ENCODE measurements at places on chromosomes 16 and 17.
A peak's percentile ranks its signal among the peaks of the same experiment; 100 is the strongest.

GRCh38 chr17:81374890-81375289 lies 20.4 kb upstream of the BAHCC1 start:
- DNase-seq: no peak

DNA sequence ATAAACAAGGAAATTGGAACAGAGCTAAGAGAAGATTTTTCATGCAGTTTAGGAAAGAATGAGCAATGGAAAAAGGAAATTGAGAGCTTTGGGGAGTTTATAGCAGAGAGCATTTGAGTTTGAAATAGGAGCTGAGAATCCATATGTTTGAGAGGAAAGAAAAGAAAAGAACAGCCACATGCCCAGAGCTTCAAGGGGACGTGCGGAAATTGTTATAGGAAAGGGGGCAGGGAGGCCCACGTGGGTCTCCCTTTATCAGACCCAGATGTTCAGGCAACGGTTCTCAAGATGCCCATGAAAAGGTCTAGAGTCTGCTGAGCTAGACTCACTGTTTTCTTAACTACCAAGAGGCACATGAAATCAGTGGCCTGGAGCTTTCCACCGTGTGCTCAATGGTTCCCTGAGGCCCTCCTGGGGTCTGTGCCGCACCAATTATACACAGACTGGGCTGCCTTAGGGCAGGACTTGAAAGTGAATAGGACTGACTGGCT lies 31.2 kb downstream of the CHD9 start:
- no peak for DNase-seq

- no peak for DNase-seq
These were observed 1.6 kb downstream of the RSAD1 start for GRCh38 chr17:50480142-50480764.

GRCh38 chr17:27494192-27495091 lies 38.2 kb downstream of the KSR1 start:
- DNase-seq: no peak

GRCh38 chr16:86634292-86634691 lies 55.9 kb downstream of the FOXL1 start:
- no peak for DNase-seq

GRCh38 chr16:22302776-22303363 lies 5.7 kb downstream of the POLR3E start:
- no peak for DNase-seq

GRCh38 chr17:66834426-66834918 lies 445 bp upstream of the CACNG5 start:
- no peak for DNase-seq

DNA sequence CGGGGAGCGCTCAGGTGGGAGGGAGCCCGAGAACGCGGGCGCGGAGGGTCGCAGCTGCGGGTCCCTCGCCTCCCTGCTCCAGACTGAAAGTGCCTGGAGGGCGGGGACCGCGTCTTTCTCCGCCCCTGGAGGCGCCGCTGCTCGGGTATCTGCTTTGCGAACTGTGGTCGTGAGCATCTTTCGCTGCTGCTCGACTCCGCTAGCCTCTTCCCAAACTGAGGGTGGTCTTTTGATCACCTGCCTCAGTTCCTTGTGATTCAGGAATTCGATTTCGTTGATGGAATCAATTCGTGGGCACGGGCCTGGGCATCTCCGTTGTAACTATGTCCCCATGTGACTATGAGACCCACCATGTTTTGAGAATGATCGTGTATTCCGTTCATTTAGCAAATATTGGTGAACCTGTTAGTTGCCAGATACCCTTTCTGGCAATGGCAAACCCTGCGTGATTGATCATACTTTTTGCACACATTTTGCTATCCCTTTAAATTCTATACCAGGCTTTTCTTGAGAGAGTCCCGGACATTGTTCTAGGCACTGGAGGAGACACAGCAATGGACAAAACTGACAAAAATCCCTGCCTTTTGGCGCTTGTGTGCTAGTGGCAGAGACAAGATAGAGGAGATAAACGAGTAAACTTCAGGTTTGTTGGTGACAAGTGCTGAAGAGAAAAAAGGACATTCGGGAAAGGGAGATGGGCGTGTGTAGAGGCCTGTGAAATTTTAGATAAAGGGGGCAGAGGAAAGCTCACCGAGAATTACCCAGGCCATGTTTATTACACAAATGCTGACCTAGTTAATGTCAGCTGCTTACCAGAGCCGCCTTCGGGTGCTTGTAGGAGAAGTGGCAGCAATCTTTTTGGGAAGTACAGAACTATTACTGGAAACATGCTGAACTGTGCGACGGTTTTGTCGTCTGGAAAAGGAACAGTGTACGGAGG lies 948 bp downstream of the UTP18 start:
- DNase-seq: no peak

DNA sequence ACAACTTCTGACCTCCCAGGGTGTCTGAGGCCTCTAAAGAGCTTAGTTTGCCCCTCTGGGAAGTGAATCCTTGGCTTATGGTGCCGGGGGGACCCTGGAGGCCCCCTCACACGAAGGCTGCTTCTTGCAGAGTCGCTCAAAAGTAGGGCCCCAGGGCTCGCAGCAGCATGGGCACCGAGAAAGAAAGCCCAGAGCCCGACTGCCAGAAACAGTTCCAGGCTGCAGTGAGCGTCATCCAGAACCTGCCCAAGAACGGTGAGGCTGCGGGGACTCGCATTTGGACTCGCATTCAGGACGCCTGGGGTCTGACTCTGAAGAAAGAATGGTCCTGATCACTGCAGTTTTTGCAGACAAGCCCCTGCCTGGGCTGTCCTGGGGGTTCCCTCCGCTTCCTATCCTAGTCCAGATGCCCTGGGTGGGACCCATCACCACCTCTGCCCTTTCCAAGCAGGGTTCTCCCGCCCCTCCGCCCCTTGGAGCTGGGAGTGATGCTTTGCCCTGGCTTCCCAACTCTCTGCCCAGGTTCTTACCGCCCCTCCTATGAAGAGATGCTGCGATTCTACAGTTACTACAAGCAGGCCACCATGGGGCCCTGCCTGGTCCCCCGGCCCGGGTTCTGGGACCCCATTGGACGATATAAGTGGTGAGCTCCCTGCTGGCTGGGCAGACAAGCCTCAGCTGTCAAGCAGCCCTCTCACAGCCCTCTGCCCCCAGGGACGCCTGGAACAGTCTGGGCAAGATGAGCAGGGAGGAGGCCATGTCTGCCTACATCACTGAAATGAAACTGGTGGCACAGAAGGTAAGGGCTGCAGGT lies 698 bp downstream of the ACBD4 start:
- DNase-seq: no peak

DNA sequence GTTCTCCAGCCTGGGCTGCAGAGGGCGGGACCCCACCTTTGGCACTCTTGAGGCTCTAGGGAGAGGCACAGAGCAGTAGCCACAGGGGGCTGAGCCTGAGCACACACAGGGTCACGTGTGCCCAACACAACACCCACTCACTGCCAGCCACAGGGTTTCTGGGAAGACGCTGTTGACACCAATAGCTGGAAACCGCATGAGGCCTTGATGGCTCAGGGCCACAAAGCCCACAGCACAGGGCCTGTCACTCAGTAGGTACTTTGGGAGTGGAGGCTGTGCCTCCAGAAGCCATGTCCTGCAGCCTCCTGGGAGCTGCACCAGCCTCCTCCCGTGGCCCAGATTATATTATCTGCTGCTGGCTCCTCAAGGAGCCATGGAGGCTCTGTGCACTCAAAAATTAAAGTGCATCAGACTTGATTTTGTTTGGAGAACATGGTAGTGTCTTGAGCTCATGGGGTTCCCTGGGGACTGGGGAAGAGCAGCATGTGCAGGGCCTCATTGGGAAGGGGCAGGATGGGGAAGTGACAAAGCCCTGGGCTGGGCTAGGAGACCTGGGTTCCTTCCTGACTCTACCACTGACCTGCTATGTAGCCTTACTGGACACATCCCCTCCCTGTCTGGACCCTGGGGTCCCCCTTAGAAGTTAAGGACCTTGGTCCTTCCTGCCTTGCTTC lies 12.5 kb upstream of the SREBF1 start:
- peak; percentile 81 for DNase-seq

- no peak for DNase-seq
These were observed 53.3 kb downstream of the GNAO1 start for GRCh38 chr16:56244612-56245011.

DNA sequence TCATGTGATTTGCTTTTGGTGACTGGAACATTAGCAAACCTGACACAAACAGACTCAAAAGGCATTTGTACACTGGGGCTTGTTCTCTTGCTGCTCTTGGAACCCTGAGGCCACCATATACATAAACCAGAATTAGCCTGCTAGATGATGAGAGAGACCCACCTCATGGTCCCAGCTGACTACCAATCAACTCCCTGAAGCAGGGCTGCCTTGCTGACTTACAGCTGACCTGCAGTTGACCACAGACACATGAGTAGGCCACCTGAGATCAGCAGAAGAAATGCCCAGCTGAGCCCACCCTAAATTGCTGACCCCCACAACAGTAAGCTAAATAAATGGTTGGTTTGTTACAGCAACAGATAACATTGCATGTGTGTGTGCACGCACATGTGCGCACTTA lies 28.7 kb downstream of the BRIP1 start:
- DNase-seq: no peak

- DNase-seq: no peak
These were observed 4.0 kb downstream of the RNASEK start for GRCh38 chr17:7016418-7016817.

- peak; percentile 54 for DNase-seq
These were observed 41.8 kb downstream of the MYO18A start for GRCh38 chr17:29138184-29138955.

DNA sequence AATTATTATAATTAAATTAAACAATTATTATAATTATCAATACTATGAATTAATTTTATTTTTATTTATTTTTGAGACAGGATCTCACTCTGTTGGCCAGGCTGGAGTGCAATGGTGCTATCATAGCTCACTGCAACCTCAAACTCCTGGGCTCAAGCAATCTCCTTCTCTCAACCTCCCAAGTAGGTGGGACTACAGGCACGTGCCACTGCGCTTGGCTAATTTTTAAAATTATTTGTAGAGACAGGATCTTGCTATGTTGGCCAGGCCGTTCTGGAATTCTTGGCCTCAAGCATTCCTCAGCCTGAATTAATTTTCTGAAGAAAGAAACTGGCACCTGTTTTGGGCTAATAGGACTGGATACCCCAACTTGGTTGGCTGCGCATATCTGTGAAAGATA lies 10.3 kb downstream of the GNA13 start:
- no peak for DNase-seq

DNA sequence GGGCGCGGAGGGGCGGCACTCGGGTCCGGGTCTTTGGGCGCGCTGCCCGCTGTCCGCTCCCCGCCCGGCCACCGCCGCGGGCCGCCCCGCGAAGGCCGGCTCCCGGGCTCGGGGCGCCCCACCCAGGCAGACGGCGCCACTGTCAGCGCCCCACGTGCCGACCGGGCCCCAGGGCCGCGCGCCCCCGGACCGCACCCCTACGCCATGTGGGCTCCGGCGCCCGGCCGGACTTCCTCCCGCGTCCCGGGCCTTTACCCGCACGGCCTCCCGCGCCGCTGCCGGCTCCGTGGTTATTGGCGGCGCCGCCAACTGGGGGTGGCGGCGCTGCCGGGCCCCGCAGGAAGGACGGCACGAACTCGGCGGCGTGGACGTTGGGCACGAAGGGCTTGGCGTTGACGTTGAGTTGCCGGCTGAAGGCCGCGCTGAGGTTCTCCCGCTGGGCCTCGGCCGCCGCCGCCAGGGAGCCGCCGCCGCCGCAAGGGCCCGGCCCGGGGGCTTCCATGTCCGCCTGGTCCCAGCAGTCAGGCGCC lies 577 bp downstream of the GSPT1 start:
- peak; percentile 44 for DNase-seq

- DNase-seq: no peak
These were observed 922 bp upstream of the MRPL58 start for GRCh38 chr17:75011401-75012095.

- DNase-seq: no peak
These were observed 31.9 kb downstream of the CMC2 start for GRCh38 chr16:80974649-80975376.

- no peak for DNase-seq
These were observed 80.7 kb downstream of the HS3ST3A1 start for GRCh38 chr17:13520899-13521572.

- DNase-seq: no peak
These were observed 46.7 kb upstream of the LHX1 start for GRCh38 chr17:36890398-36891168.

GRCh38 chr16:69833357-69834282 lies 71.5 kb downstream of the WWP2 start:
- DNase-seq: no peak

DNA sequence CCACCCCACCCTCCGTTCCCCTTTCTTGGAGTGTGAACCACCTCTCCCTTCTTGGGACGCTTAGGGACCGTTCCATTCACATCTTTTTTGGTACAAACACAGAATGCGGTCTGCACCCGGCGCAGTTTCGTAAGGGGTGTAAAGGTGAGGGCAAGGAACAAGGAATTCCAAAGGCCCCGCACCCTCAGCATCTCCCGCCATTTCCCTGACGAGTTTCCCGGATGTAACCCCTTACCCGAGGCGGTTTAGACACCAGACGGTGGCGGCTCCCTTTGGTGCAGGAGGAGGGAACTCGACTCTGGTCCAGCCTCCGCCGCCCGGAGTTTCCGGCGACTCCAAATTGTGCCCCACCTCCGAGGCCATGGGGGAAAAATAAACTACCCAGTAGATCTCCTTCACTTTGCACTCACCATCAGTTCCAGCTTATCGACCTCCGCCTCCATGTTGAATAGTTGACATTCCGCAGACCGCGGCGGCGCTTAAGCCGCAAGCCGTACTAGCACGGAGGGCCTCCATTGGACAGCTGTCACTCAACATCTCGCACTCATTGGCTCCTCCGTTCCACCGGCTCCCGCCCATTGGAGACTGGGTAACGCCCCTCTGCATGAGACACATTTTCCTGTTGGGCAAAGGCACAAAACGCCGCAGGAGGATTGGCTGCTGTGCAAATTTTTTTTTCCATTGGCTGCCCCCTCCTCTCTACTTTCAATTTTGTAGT lies at the start of gene SKA2:
TSS of gene SKA2 (minus strand) at position 466 of the 718 bp plus-strand sequence. CDS start at position 443, 23 bp downstream.
- DNase-seq: peak; percentile 94

DNA sequence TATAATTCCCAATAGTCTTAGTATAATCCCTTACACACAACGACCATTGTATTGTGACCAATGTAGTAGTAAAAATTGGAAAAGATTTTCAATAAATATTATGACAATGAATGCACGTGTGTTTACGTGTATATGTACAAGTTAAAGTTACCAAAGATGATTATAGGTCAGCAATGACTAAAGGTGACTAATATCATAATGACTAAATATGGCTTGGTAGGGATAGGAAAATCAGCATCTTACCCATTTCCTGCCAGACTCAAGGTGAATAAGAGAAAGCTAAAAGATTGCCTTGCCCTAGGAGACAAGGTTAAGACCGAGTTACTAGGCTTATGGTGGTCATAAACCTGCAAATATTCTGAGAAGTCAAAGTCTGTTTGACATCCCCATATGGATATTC lies 34.4 kb downstream of the CPD start:
- DNase-seq: no peak

- DNase-seq: no peak
These were observed 88.7 kb downstream of the BMERB1 start for GRCh38 chr16:15523092-15523541.

- peak; percentile 25 for DNase-seq
These were observed 138.0 kb upstream of the NUDT7 start for GRCh38 chr16:77584205-77584859.

- DNase-seq: no peak
These were observed 12.6 kb upstream of the SNN start for GRCh38 chr16:11655655-11656054.

Measured in activated CD8-positive, alpha-beta memory T cell treated with anti-CD3 and anti-CD28 coated beads, Interleukin-2, amount 50 U/mL, for 4 hours (primary cell).